ENCODE measurements at places on chromosomes 2 and 18.

DNA sequence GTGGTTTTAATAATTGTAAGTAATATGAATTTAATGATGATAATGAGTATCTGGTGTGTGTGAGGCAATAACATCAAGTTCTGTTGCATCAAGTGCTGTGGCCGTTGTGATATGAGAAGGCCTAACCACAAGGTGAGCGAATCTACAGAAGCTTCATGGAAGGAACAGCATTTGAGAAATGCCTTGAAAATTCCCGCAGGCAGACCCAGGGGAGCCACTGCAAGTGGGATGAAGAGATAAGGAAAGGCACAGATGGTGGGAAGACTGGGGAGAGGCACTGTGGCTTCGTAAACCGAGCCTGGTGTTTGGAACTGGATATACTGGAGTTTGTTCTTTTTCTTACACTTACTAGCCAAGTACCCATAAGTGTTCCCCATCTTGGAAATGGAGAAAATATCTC is 357.5 kb downstream of the PTPRM start:
- DNase-seq, result no peak

DNA sequence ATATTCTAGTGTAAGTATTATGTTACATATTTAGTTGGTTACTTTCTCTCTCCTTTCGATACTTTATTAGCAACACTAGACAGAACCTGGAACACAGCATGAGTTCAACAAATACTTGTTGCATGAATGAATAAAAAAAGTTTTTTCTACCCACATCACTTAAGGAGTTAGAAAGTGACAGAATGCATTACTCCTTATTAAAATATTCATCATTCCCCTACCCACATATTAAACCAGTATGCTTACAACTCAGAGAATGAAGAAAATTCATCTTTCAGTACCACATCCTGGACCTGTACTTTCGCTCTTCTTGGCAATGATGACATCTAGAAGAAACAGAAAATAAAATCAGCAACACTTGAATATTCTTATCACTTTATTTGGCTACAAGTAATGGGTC is 6.0 kb downstream of the SRBD1 start:
- no peak for DNase-seq

GRCh38 chr2:223612501-223612900 is 10.3 kb upstream of the SCG2 start:
- no peak for DNase-seq

GRCh38 chr18:2777241-2777640 is 69.6 kb upstream of the EMILIN2 start:
- DNase-seq, result no peak

DNA sequence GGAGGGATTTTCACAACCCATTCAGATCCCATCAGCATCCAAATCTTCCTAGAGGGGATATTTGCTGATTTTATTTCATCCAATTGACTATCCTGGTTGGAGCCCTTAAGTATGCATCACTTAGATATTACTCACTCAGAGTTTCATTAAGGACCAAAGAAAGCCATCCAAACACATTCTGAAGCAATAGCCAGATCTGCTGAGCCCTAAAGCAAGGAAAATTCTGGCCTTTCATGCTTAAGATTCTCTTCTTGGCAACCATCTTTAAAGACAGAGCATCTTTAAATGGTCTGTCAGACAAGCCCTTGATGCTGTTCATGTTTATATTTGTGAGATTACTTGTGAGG is 40.9 kb upstream of the C1D start:
- no peak for DNase-seq

- no peak for DNase-seq
Measured at GRCh38 chr18:50807176-50807575, 12.6 kb downstream of the MRO start.

DNA sequence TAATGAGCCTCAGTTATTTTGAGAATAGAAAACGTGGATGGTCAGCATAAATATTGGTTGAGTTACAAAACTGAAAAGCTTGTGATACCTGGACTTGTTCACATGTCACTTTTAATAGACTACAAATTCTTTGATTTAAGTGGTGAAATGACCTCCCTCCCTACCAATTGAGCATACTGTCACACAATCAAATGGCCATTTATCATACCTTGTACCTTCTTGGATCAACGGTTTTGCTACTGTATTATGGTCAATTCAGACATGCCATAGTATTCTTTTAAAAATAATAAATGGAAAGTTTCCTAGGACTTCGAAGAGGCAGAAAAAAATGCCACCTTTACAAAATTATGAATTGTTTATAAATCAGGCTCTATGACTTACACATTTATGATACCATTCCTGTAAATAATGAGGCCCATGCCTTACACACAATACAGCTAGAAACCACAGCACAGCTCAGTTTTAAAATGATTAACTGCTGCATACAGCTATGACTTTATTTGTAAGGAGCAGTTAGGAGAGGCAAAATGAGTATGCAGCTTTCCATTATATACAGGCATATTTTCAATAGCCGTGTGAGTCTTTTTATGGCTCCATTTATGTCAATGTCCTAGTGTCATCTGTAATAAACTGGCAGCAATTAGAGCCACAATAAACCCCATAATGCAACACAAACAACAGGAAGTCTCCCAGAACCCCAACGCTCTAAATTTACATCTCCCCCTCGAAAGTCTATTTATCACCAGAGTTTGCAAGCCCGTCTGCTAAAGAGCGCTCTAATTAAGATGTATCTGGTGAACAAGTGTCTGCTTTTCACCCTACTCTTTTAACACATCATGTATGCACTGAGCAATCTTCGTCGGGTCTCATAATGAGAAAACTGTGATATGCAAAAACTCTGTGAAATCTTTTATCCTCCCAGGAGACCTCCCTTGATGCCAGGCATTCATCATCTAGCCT is 176.1 kb downstream of the ZNF521 start:
- DNase-seq, result no peak

All from stimulated activated CD8-positive, alpha-beta memory T cell treated with anti-CD3 and anti-CD28 coated beads, Interleukin-4, amount 100 ng/mL, for 1 hour (primary cell).